ENCODE measurements at places on chromosomes 3 and 15.

DNA sequence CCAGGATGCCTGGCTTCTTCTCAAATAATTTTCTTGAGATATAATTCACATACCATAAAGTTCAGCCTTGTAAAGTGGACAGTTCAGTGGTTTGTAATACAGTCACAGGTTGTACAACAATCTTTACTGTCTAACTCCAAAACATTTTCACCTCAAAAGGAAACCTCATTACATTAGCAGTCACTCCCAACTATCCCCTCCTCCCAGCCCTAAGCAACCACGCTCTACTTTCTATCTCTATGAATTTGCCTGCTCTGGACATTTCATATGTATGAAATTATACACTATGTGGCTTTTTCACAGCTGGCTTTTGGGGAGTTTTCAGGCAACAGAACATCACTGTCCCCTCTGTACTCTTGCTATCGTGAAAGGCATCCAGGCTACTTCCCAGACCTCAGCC, 17.5 kb downstream of the TGM5 start:
- DNase-seq: no peak

DNA sequence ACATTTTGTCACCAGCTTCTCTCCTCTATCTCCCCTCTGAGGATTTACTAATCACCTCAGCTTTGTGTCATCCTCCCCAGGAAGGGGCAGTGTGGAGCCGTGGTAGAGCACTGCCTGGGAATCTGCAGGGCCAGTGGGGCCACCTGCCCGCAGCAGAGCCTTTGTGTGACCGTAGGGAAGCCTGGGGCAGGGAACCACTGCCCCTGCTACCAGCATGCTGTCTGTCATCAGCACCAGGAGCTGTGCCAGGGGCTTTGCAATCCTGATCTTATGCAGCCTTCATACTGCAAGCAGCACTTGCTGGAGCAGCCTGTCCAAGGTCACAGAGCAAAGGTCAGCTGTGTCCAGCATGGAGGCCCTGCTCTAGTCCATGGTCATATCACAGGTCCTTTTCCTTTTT, 170.2 kb upstream of the IL12A start:
- DNase-seq: no peak

DNA sequence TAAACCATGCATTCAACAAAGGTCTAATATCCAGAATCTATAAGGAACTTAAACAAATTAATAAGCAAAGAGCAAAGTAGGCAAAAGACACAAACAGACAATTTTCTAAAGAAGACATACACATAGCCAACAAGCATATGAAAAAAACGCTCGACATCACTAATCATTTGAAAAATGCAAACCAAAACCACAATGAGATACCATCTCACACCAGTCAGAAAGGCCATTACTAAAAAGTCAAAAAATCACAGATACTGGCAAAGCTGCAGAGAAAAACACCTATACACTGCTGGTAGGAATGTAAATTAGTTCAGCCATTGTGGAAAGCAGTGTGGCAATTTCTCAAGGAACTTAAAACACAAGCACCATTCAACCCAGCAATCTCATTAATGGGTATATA, 53.8 kb downstream of the FSIP1 start:
- no peak for DNase-seq

DNA sequence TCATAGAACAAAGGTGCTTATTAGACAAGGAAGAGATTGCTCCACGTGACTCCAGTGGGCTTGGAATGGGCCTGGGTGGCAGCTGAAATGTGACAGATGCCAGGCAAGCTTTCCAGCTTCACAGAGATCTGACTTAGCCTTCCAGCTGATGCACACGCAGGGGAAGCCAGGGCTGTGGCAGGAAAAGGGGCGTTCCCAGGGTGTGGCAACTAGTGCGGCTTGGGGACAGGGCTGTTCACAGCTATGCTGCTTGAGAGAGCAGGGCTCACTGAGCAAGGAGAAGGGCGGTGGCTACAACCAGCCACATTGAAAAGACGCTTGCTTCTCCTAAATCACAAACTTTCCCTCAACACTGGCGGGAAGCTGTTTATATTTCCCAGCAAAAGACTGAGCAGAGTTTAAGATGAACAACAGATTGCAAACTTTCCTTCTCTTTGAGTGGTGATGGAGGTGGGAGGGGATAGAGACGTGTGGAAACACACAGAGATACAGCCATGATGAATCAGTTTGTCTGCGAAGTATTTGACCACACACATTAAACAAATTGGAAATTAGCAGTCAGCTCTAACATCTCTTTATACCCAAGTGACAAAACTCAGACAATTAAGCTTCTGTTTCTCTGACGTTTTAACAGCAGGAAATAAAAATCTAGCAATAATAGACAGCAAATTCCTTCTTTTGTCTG, 127.5 kb downstream of the BDH1 start:
- DNase-seq: peak; percentile 20

DNA sequence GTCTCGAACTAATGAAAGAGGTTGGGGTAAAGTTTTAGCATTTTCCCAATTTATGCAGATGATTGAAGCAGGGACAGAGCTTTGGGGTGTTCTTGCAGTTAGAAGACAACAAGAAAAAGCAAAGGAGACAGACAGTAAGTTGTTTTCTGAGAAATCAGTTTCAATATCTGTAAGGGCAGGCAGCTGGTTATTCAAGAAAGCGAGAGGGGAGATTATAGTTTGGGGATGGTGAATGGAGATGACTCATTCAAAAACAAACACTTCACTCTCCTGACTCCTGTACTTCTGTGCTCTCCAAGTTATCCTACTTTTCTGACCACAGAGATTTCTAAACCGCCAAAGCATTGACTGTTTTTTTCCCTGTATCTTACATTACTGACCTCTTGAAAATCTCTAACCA, 352.0 kb downstream of the GAP43 start:
- no peak for DNase-seq

- DNase-seq: no peak
Observed at GRCh38 chr15:25181293-25182097, 226.7 kb downstream of the SNRPN start.

- no peak for DNase-seq
Observed at GRCh38 chr3:12934431-12934830, 93.1 kb upstream of the RPL32 start.

DNA sequence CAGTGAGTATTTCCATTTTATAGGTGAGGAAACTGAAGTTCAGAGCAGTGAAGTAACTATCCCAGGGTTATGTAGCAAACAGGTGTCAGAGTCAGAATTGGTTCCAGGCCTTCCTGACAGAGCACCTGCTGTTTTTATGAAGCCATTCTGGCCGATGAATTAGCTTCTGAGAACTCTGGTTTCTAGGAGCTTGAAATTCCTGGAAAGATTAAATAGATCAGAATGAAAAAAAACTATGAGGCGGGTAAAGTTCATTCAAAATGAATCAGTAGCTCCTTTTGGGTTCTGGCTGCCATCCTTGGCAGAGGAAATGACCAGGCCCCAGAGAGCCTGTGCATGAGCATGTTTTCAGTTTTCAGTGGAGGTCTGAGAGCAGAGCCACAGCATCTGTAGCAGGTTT, 59.3 kb upstream of the CFAP161 start:
- DNase-seq: no peak

GRCh38 chr3:123809597-123809996, 74.5 kb downstream of the MYLK start:
- no peak for DNase-seq

GRCh38 chr3:135987661-135988060, 22.1 kb downstream of the PPP2R3A start:
- DNase-seq: no peak

DNA sequence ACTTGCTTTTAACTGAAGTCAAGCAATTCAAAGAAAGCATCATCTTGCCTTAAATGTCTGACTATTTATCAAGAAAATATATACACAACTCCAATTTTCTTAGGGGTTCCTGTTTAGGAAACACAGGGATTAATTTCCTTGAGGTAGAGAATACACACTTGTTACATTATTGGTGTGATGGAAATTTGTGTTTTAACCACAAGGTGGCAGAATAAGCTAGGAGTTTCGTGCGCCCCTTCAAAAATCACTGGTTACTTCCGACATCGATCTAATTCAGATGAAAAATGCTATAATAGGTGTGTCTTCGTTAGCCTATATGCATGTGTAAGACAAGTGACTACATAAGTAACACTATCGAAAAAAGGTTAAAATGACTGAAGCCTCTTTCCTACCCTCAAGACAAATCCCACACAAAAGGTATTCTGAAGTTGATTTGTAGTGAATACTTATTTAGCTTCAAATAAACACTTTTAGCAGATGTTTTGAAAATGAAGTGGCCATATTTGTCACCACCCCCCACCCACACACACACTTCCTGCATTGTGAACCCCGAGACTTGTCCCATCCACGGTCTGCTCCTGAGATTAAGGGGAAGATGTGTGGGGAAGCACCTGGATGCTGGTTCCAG, 246.5 kb downstream of the ROBO1 start:
- DNase-seq: no peak

- DNase-seq: peak; percentile 9
Observed at GRCh38 chr3:194203482-194204041, 67.6 kb downstream of the HES1 start.

DNA sequence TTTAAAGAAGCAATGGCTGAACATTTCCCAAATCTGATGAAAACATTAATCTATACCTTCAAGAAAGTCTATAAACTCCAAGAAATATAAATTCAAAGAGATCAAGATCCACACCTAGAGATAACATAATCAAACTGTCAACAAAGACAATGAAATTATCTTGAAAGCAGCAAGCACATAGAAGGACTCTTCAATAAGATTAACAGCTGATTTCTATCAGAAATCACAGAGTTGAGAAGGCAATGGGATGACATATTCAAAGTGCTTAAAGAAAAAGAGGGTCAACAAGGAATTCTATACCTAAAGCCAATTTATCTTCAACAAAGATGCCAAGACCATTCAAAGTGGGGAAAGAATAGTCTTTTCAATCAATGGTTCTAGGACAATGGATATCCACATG, 41.1 kb upstream of the LAMP3 start:
- DNase-seq: no peak

DNA sequence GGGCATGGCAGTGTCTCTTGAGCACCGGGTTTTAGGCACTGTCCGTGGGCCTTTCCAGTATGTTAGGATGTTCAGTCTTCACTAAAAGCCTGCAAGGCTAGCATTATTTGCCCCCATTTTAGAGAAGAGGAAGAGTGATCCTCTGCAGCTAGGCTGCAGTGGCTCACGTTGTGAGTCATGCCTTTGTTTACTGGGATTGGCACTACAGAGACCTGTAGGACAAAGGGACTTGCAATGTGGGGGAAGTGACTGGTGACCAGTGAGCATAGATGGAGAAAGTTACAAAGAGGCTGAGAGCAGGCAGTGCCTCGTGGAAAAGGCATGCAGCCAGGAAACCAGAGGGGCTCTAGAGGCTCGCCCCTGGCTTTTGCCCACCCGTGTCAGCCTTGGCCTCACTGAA, 26.8 kb upstream of the CPNE9 start:
- DNase-seq: no peak

GRCh38 chr3:74651292-74651691, 36.8 kb upstream of the CNTN3 start:
- no peak for DNase-seq

- peak; percentile 44 for DNase-seq
Observed at GRCh38 chr3:177647876-177648275, 450.6 kb upstream of the TBL1XR1 start.

DNA sequence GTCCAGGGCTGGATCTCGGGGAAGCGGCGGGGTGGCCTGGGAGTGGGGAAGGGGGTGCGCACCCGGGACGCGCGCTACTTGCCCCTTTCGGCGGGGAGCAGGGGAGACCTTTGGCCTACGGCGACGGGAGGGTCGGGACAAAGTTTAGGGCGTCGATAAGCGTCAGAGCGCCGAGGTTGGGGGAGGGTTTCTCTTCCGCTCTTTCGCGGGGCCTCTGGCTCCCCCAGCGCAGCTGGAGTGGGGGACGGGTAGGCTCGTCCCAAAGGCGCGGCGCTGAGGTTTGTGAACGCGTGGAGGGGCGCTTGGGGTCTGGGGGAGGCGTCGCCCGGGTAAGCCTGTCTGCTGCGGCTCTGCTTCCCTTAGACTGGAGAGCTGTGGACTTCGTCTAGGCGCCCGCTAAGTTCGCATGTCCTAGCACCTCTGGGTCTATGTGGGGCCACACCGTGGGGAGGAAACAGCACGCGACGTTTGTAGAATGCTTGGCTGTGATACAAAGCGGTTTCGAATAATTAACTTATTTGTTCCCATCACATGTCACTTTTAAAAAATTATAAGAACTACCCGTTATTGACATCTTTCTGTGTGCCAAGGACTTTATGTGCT, 527 bp downstream of the B2M start:
- peak; percentile 74 for DNase-seq

DNA sequence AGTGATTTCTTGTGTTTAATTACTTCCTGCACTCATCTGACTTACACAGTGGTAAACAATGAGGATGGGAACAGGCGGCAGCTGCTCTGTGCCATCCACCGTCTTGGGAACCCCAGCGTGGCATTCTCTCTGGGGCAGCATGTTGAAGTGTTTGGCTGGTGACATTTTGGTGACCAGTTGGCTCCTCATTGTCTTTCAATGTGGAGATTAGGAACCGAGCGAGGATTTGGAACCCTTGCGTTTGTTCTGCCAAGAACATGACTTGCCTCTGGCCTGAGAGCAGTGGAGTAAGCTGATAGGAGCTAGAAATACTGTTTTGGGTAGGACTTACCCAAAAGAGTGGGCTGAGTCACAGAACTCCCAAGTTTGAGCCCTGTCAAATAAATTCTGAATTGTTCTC, 88.8 kb downstream of the IGF1R start:
- DNase-seq: no peak

GRCh38 chr3:136249593-136249992, 547 bp upstream of the PCCB start:
- DNase-seq: no peak

DNA sequence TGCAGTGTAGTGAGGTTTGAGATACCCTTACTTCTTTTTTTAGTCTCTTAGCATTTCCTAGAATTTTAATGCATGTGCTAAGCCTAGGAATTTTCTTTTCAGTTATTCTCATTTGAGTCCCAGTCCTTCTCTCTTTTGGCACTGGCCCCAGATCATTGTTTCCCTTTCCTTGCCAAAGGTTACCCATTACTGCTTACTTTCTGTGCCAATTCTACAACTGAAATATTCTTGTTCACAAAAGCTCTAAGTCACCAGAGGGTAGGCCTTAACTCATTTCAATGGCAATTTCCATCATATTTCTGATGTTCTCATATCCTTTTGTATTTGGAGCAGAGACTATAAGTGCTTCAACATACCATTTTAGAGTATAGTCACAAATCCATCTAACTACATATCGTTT, 199.6 kb upstream of the CBLB start:
- DNase-seq: no peak

- DNase-seq: no peak
Observed at GRCh38 chr15:48915861-48916260, 37.9 kb downstream of the EID1 start.

- DNase-seq: no peak
Observed at GRCh38 chr3:183315739-183316138, 62.7 kb downstream of the B3GNT5 start.

- no peak for DNase-seq
Observed at GRCh38 chr3:88926221-88926620, 181.2 kb upstream of the EPHA3 start.

- no peak for DNase-seq
Observed at GRCh38 chr3:43764056-43764455, 73.3 kb downstream of the ABHD5 start.

Data from CD4-positive, alpha-beta T cell treated with Interleukin-12 subunit alpha and Interleukin-12 subunit beta, for 1 hour (primary cell).